ENCODE measurements at places on chromosomes 11 and 22.

DNA sequence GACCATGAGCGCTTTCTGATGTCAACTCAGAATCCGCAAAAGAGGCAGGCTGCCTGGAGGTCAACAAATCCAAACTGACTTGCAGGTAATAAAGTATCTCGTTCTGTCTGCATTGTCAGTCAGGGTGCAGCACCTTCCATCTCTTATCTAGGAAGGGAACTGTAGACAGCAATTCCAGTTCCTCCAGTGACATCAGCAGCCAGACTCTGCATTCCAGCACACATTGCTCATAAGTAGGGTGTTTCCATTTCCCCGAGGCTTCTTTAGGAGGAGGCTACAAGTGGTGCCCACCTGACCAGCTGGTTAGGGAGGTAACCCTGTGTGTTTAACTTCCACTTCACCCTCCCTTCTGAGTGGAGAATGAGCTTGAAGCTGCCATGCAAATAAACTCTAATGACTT, 53.3 kb downstream of the NTM start:
- DNase-seq, result no peak

DNA sequence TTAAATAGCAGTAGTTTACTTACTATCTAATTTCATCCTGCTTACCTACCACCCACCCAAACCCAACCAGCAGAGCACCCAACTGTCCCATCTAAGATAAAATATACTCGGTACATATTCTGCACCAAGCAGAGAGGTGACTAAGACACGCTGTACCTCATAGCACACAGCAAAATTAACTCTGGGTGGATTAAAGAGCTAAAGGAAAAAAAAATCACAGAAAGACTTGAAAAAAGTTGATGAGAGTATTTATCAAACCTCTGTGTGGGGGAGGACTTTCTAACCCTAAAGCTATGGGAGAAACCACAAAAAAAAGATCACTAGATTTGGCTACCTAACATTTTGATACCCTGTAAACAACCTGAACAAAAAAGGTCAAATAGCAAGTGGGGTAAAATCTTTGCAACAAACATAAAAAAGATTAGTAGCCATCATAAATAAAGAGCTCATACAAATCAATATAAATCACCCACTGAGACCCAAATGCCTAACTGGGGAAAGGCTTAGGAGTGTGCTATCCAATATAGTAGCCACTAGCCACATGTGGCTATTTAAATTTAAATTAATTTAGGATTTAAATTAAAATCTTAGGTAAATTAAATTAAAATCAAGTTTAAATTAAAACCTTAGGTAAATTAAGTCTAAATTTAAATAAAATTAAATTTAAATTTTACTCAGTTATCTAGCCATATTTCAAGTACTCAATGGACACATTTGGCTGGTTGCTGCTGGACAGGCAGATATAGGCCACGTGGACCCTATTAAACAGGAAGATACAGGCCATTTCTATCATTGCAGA, 25.6 kb upstream of the CD5 start:
- no peak for DNase-seq

DNA sequence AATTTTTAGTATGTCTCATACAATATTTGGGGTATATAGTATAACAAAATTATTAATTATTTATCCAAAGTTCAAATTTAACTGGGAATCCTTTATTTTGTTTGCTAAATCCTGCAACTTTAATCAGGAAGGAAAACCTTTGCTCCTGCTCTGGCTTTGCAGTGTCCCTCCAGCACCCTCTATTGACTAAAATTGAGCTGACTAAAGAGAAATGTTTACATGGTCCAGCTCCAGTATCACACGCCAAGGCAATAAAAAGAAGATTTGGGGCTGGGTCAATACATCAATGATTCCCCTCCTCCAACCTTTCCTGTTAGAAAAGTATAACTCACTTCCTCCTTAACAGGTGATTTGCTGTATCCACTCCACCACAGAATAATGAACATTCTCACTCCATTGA, 153.0 kb upstream of the LRRC4C start:
- DNase-seq, result no peak

DNA sequence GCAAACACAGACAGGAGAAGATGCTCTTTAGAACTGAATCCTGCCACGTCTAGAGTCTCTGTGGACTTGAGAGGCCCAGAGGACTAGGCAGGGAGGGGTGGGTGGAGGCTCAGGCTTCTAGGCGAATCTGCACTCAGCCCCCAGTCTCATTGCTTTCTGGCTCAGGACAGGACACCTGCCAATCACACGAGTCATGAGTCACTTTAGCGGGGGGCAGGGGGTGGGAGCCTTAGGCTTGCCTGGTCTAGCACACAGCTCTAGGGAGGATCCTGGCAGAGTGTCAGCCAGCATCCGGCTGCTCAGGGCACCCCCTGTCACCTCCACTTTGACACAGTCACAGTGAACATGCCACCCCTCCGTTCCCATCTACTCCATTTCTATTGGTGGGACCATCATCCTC, 167.7 kb downstream of the CEP164 start:
- no peak for DNase-seq

DNA sequence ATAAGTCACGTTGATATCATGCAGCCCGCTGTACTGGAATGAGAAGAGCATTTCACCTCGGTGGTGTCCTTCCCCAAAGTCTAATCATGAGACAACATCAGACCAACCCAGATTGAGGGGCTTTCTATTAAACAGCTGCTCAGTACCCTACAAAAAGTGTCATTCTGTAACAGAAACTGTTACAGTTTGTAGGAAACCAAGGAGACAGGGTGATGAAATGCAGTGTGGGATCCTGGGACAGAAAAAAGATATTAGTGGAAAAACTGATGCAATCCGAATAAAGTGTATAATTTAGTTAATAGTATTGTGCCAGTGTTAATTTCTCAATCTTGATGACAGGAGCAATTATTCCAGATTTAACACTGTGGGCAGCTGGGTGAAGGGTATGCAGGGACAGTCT, 128.0 kb downstream of the MICAL2 start:
- no peak for DNase-seq

DNA sequence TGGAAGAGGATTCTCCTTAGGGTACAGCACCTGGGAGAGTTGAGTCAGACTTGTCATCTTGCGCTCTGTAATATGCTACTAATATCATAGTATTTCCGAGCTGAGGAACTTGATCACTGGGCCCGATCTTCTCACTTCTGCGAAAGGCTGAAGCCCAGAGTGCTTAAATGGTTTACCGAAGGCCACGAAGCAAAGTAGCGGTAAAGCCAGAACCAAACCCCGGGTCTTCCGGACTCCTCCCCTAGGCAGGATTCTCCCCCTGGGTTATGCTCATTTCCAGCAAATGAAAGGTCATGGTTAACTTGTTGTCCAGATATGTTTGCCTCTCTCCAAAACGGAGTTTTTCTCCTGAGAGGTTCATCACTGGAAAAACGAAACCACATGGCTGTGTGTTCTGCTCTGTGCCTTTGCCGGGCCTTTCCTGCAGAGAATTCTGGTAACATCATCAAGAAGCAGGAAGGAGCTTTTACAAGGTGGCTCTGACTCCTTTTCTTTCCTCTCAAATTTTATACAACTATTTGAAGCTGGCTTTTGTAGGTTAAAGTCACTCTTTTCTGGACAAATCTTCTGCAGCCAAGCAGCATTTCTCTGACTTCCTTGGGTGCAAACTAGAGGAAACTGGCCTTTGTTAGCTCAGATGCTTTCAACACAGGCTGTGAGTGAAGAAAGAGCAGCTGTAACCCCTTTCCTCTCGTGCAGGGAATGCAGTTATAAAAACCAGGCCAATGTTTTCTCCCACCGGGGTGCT, 35.5 kb downstream of the UBASH3B start:
- no peak for DNase-seq

- DNase-seq, result no peak
These were observed 101.0 kb downstream of the PTPRJ start for GRCh38 chr11:48081151-48082010.

DNA sequence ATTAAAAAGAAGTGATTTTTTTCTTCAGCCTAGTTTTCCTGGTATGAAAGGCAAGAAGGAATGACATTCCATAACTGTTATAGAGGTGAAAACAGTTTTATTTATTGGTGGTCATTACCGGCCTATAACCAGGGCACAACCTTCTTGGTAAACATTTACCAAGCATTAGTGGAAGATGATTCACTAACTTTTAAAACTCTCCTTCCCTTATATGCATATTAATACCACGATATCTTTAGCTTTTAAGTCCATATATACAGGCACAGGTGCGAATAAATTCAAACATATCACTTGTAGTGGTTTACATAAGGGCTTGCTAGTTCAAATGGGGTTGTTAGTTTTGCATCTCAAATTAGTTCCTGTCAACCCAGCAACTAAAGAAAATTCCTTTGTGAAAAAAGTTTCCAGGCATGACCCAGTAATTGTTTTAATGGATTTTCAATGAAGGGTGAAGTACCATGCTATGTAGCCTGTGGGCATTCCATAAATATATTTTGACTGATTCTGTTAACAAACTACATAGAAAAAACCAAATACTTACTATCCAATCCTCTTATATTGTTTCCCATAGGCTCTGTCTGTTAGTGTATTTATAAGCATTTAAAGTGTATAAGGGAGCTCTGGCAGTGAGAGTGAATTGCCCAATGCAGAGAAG, 30.6 kb upstream of the ROBO3 start:
- no peak for DNase-seq

DNA sequence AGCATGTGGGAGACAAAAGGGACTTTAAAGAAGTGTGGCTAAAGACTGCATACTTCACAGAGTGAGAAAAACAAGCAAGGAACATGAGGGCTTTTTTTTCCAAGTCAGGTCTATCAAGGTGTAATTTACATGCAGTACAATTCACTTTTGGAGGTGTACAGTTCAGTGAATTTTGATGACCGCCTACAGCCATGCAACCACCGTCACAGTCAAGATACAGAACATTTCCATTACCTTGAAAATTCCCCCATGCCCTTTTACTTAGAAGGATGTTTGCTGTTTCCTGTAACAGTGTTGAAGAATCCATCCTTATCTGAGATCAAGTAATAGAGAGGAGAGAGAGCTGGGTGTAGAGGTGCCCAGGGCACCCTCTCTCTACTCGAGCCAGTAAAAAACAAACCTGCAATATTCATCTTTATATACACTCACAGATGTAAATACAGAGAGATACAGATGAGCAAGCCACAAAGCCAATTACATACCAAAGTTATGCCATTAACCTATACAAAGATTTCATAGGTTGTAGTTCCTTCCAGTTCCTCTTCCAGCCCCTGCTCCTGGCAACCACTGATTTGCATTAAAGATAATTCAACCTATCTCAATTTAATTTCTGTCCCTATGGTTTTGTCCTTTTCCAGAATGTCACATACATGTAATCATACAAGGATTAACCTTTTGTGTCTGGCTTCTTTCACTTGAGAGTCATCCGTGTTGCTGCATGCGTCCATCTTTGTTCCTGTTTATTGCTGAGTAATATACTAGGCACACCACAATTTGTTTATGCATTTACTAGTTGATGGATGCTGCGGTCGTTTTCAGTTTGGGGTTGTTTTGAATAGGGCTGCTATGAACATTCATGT, 35.0 kb upstream of the RASD2 start:
- DNase-seq, result no peak

DNA sequence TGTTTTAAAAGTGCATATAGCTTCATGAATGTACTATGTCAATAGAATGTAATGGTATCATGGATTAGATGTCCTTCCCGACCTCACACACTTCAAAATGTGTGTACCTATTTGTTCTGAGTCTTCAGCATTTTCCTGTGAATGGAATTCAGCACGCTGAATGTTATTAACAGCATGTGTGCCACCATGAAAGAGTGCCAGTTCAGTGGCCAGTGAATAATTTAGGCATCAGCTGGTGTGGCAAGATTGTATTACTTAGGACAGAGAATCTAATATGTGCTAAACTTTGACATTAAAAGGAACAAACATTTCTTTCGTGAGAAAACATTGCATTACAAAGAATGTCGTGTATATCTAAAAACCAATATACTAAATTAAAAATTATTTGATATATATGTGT, 46.4 kb downstream of the HIPK3 start:
- DNase-seq, result no peak

GRCh38 chr11:128757235-128757711, 63.4 kb downstream of the FLI1 start:
- DNase-seq, result peak; percentile 51

- DNase-seq, result no peak
These were observed 133.7 kb upstream of the LDLRAD3 start for GRCh38 chr11:35810045-35810645.

DNA sequence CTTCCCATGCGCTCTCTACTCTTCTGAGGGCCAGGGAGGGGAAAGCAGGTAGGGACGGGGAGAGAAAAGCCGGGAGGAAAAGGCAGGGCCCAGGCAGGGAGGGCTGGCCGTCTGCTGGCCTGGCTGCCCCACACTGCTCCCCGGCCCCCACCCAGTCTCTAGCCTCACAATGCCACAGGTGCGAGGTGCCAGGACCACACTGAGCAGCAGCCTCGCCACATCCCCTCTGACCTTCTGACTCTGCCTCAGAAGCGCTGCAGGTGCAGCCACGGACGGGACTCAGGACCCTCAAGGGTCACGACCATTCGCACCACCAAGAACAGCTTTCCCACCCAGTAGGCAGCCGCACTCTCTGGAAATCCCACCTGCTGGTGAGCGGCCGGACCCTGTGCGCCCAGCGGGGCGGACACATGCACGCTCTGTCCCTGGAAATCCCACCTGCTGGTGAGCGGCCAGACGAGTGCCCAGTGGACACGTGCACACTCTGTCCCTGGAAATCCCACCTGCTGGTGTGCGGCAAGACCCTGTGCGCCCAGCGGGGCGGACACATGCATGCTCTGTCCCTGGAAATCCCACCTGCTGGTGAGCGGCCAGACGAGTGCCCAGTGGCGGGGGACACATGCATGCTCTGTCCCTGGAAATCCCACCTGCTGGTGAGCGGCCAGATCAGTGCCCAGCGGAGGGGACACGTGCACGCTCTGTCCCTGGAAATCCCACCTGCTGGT, 20.1 kb downstream of the TOLLIP start:
- no peak for DNase-seq

DNA sequence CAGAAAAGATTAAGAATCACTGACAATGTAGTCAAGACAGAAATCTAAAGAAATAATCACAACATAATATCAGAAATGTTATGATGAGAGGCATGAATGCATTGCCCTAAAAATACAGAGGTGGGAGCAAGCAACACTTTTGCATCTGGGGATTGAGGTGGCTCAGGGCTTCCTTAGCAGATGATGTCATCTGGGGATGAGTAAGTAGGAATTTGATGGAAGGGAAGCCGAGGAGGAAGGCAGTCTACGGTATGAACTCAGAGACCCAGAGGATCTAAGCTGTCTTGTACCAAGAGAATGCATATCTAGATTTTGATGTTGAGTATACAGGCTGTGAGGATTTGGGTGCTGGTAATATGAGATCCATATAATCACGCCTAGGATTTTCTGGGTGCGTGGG, 193.0 kb upstream of the SNX19 start:
- DNase-seq, result no peak

- DNase-seq, result no peak
These were observed 88.4 kb upstream of the RTL6 start for GRCh38 chr22:44586351-44586990.

DNA sequence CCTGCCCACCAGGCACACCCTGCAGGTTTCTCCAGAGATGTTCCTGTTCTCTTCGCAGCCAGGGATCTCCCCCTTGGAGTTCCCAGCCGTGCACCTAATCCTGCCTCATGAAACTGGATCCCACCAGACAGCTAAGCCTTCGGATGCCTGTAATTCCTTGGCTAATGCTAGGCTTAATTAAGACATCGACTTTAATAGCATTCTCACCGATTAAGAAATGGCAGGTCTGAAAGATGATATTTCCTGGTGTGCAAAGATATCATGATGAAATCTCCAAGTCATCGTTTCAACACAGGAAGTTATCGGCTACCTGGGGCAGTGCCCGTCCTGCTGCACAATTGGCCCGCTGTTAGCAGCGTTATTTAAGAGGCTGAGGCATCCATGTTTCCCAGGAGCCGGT, 41.5 kb upstream of the CCND1 start:
- no peak for DNase-seq
